Left lung (tissue), 14 donors: ENCODE measurements at places on chromosomes 2 and 18. TPM values are rescaled to one million over a fixed set of nuclear protein-coding genes. Genes with fewer than 3 reads are reported as not detected.

DNA sequence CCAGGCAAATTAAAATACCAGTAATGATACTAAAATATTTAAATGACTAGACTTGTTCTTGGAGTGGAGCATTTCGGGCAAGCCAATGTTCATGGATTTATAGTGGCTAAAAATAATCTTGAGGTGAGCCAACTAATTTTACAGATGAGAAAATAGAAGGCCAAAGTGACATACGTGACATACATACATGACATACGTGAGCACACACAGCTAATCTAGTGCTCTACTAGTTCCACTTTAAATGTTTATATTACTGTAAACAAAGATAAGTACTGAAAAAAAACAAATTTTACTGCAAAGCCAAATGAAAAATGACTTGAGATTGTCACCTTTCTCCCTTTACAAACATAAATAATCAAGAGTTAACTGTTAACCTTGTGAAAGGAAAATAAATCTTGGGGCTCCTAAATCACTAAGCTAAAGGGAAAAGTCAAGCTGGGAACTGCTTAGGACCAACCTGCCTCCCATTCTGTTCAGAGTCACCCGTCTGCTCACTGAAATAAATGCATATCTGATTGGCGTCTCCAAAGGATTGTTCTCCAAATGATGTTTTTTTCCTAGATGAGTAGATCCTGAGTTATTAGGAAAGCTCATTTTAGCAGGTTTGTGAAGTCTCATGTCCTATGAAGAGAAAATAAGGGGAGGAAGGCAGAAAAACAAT lies 96.7 kb downstream of the PMS1 start:
- no peak for DNase-seq
- no peaks in the 10 kb centered on the region for H3K27me3 ChIP-seq
- no peak overlapping the region for H3K27ac ChIP-seq
- H3K4me1 ChIP-seq = no peaks in the 10 kb centered on the region
- no peaks in the 10 kb centered on the region for H3K36me3 ChIP-seq
- no peak overlapping the region for H3K4me3 ChIP-seq

- no peaks in the 10 kb centered on the region for H3K4me1 ChIP-seq
- no peak overlapping the region for H3K4me3 ChIP-seq
- peak; percentile 68 for DNase-seq
- no peaks in the 10 kb centered on the region for H3K36me3 ChIP-seq
These were observed 7.4 kb upstream of the DUSP19 start for GRCh38 chr2:183070942-183071844.

- H3K27me3 ChIP-seq = no peaks in the 10 kb centered on the region
- no peak for DNase-seq
- H3K4me3 ChIP-seq = no peak overlapping the region
These were observed 273.7 kb upstream of the UBE2E3 start for GRCh38 chr2:180706694-180707093.

- H3K27ac ChIP-seq = no peak overlapping the region
- H3K4me1 ChIP-seq = no peaks in the 10 kb centered on the region
- no peaks in the 10 kb centered on the region for H3K27me3 ChIP-seq
- no peaks in the 10 kb centered on the region for H3K36me3 ChIP-seq
- no peak overlapping the region for H3K4me3 ChIP-seq
- DNase-seq = no peak
These were observed 31.9 kb upstream of the ITGA6 start for GRCh38 chr2:172395503-172395902.

GRCh38 chr2:148645539-148646230 lies 1.1 kb downstream of the EPC2 start:
- no peaks in the 10 kb centered on the region for H3K36me3 ChIP-seq
- H3K27ac ChIP-seq = peak overlapping the region; percentile 100
- no peaks in the 10 kb centered on the region for H3K27me3 ChIP-seq
- H3K4me3 ChIP-seq = peak overlapping the region; percentile 98
- peak; percentile 39 for DNase-seq
- H3K4me1 ChIP-seq = peaks cover 67% of the 10 kb centered on the region

GRCh38 chr2:3208591-3208990 lies 169.0 kb downstream of the EIPR1 start:
- no peak overlapping the region for H3K27ac ChIP-seq
- H3K36me3 ChIP-seq = peaks cover 54% of the 10 kb centered on the region
- no peaks in the 10 kb centered on the region for H3K4me1 ChIP-seq
- no peaks in the 10 kb centered on the region for H3K27me3 ChIP-seq
- DNase-seq = no peak

DNA sequence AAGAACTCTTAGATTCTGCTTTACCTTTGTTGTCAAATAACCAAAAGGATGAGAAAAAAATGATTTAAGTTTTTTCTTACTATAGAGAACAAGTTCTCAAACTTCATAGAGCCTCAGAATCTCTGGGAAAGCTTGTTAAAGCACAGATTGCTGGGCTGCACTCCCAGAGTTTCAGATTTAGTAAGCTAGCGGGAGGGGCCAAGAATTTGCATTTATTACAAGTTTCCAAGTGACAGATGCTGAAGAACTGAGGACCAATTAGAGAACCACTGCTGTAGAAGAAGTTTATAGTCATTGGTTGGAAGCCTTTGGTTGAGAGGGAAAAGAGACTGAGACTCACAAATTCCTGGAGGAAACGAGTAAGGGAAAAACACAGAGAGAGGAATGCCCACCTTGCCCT lies 32.1 kb downstream of the PID1 start:
- no peaks in the 10 kb centered on the region for H3K36me3 ChIP-seq
- no peak overlapping the region for H3K4me3 ChIP-seq
- no peaks in the 10 kb centered on the region for H3K27me3 ChIP-seq
- H3K4me1 ChIP-seq = no peaks in the 10 kb centered on the region
- DNase-seq = no peak

GRCh38 chr2:122636097-122636496 lies 880.6 kb downstream of the TSN start:
- DNase-seq = no peak
- H3K27ac ChIP-seq = no peak overlapping the region
- no peak overlapping the region for H3K4me3 ChIP-seq
- no peaks in the 10 kb centered on the region for H3K4me1 ChIP-seq
- no peaks in the 10 kb centered on the region for H3K27me3 ChIP-seq

- no peak for DNase-seq
- H3K4me3 ChIP-seq = no peak overlapping the region
- no peaks in the 10 kb centered on the region for H3K27me3 ChIP-seq
- H3K36me3 ChIP-seq = no peaks in the 10 kb centered on the region
- H3K4me1 ChIP-seq = no peaks in the 10 kb centered on the region
- H3K27ac ChIP-seq = no peak overlapping the region
These were observed 63.0 kb downstream of the REEP1 start for GRCh38 chr2:86274265-86274917.

GRCh38 chr2:241207151-241207550 lies 18.7 kb downstream of the ANO7 start:
- H3K4me3 ChIP-seq = no peak overlapping the region
- H3K36me3 ChIP-seq = no peaks in the 10 kb centered on the region
- H3K27me3 ChIP-seq = no peaks in the 10 kb centered on the region
- H3K27ac ChIP-seq = no peak overlapping the region
- DNase-seq = no peak

GRCh38 chr2:167814881-167815718 lies 432.3 kb downstream of the STK39 start:
- no peaks in the 10 kb centered on the region for H3K4me1 ChIP-seq
- no peaks in the 10 kb centered on the region for H3K27me3 ChIP-seq
- no peak for DNase-seq
- no peak overlapping the region for H3K27ac ChIP-seq
- no peaks in the 10 kb centered on the region for H3K36me3 ChIP-seq

GRCh38 chr2:43368483-43369385 lies 142.3 kb upstream of the ZFP36L2 start:
- H3K4me1 ChIP-seq = peaks cover 14% of the 10 kb centered on the region
- H3K36me3 ChIP-seq = no peaks in the 10 kb centered on the region
- no peak for DNase-seq
- no peaks in the 10 kb centered on the region for H3K27me3 ChIP-seq
- no peak overlapping the region for H3K4me3 ChIP-seq

GRCh38 chr2:176081376-176081836 lies 2.4 kb downstream of the EVX2 start:
- no peak overlapping the region for H3K27ac ChIP-seq
- H3K4me1 ChIP-seq = no peaks in the 10 kb centered on the region
- no peak for DNase-seq
- H3K4me3 ChIP-seq = no peak overlapping the region

DNA sequence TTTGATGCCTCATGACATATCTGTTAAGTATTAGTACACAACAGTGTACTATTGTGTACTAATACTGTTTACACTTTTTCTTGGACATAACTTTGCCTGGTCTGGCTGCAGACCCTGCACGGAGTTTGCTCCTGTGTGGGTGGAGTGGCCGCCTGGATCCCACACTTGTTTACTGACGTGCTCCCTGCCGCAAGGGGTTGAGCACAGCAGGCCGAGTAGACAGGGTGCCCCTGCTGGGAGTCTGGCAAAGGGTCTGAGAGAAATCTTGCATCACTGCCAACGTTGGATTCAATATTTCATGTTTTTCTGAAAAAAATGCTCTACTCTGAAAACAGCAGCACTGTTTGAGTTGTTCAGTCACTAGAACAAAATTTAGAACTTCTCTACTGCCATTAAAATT lies 59.0 kb downstream of the PDK1 start:
- H3K27ac ChIP-seq = no peak overlapping the region
- peak; percentile 70 for DNase-seq
- no peak overlapping the region for H3K4me3 ChIP-seq
- no peaks in the 10 kb centered on the region for H3K4me1 ChIP-seq
- H3K36me3 ChIP-seq = peaks cover 8% of the 10 kb centered on the region

DNA sequence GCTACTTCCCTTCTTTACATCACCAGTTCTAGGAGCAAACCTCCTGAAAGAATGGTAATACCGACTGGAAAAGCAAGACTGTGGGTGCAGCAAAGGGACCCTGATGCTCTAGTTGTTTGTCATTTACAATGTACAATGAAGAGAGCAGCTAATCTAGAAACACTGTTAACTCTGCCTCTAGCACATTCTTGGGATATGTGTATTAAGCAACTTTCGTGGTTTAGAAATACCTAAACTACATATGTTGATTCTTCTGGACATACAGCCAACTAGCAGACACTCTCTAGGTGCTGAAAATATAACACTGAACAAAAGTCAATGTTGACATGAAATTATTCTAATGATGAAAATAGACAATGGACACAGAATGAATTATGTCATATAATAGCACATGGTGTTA lies 440.3 kb upstream of the MC4R start:
- H3K27me3 ChIP-seq = no peaks in the 10 kb centered on the region
- H3K4me3 ChIP-seq = no peak overlapping the region
- DNase-seq = no peak
- no peak overlapping the region for H3K27ac ChIP-seq

DNA sequence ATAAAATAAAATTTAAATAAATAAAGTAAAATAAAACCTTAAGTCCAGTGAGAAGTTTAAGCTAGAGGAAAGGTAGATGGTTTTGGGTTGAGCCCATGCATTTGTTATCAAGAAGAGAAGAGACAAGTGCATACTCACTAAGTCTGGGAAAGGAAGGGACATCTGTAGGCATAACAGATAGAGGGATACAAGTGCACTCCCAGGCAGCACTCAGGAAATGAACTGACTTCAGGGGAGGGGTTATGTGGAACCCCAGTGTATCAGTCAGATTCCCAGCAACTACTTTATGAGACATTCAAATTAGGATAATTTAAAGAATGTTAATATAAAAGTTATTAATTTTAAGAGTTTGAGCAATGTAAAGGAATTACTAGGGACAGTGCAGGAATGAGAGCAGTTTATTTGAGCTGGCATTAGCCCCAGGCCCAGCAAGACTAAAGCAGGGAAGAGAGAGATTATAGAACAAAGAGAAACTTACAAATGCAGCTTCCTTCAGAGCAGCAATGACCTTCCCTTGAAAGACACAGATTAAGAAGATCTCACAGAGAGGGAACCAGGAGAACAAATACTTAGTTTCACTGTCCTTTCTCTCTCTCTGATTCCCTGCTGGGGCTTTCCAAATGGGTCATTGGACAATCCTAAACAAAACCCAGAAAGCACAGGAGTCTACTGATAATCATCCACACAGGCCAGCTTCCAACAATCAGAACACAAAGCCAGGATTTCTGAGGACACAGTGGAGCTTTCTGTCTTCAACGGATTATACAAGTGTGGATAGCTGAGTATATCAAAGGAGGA lies 109.7 kb downstream of the ERBB4 start:
- no peaks in the 10 kb centered on the region for H3K4me1 ChIP-seq
- no peaks in the 10 kb centered on the region for H3K27me3 ChIP-seq
- no peak overlapping the region for H3K4me3 ChIP-seq
- no peak for DNase-seq
- no peak overlapping the region for H3K27ac ChIP-seq

DNA sequence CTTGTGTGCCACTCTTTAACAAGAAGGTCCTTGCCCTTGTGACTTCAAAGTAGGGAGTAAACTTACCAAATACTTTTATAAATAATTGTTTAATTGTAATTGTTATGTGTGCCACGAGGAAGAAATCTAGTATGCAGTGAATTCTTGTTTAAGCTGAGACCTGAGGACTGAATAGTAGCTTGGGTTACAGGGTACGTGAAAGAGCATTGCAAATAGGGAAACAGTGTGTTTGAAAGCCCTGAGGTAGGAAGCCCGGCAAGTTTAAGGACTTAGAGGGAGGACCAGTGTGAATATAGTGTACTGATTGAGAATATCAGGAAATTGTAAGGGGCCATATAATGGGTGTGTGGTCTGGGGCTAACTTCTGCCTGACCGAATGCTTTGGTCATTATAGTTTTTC lies 26.2 kb downstream of the PHLPP1 start:
- no peaks in the 10 kb centered on the region for H3K27me3 ChIP-seq
- peaks cover 6% of the 10 kb centered on the region for H3K4me1 ChIP-seq
- H3K36me3 ChIP-seq = no peaks in the 10 kb centered on the region
- H3K4me3 ChIP-seq = no peak overlapping the region
- no peak for DNase-seq

- H3K4me3 ChIP-seq = no peak overlapping the region
- H3K27ac ChIP-seq = peak overlapping the region; percentile 23
- no peaks in the 10 kb centered on the region for H3K27me3 ChIP-seq
These were observed 58.2 kb downstream of the MBP start for GRCh38 chr18:77074431-77074830.

GRCh38 chr2:32719430-32719829 lies 91.6 kb downstream of the TTC27 start:
- no peak overlapping the region for H3K4me3 ChIP-seq
- no peak overlapping the region for H3K27ac ChIP-seq
- no peak for DNase-seq
- H3K27me3 ChIP-seq = no peaks in the 10 kb centered on the region
- H3K4me1 ChIP-seq = no peaks in the 10 kb centered on the region

Gene PDE6D
- 23.5 TPM for polyA plus RNA-seq

Gene BAZ2B
- polyA plus RNA-seq = 142 TPM

Gene GPR45
- polyA plus RNA-seq = not detected

Gene LIMS4
- polyA plus RNA-seq = 1.0 TPM

Gene ARL4C
- 24.6 TPM for polyA plus RNA-seq

Gene MC4R
- 0.75 TPM for polyA plus RNA-seq

Gene ABHD1
- 1.2 TPM for polyA plus RNA-seq

Gene PROKR1
- 0.07 TPM for polyA plus RNA-seq

Gene IHH
- 2.0 TPM for polyA plus RNA-seq

Gene CIB4
- 2.0 TPM for polyA plus RNA-seq

Gene DNAH7
- 4.8 TPM for polyA plus RNA-seq

Gene RAB31
- 39.7 TPM for polyA plus RNA-seq

Gene BUB1
- polyA plus RNA-seq = 28.6 TPM

Gene TLK1
- polyA plus RNA-seq = 38.1 TPM

Gene KRCC1
- 52.9 TPM for polyA plus RNA-seq

Gene EMILIN2
- 16.3 TPM for polyA plus RNA-seq
